ENCODE measurements at places on chromosomes 1 and 21.
A peak's percentile ranks its signal among the peaks of the same experiment; 100 is the strongest.

DNA sequence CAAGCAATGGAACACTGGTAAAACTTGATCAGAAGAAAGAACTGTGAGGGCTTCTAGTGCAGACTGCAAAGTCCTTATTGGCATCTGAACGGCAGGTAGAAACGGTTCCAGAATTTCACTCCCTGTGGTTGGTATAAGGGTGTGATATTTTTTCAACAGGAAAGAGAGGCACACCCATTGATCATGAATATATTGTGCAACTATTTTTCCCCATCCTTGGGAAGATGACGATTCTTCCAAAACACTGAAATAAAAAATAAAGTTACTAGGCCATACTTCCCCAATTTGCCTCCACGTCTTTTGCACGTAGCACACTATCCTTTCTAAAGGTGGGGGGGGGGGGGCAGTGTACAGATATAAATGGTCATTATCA lies 49.6 kb downstream of the TARBP1 start:
- no peak for DNase-seq

DNA sequence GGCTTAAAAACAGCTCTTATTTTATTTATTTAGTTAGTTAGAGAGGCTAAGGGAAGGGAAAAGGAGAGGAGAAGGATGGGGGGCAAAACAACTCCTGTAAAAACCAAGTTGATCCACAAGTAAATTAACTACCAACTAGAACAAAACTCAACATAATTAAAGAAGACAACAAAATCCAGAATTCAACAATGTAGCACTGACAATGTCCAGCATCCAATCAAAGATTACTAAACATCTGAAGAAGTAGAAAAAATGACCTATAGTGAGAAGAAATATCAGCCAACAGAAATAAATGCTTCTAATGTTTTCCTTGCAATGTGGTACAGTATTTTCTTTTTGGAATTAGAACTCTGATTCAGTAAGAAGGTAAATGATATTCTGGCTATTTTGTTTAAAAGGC lies 160.1 kb downstream of the CDC7 start:
- DNase-seq = no peak

DNA sequence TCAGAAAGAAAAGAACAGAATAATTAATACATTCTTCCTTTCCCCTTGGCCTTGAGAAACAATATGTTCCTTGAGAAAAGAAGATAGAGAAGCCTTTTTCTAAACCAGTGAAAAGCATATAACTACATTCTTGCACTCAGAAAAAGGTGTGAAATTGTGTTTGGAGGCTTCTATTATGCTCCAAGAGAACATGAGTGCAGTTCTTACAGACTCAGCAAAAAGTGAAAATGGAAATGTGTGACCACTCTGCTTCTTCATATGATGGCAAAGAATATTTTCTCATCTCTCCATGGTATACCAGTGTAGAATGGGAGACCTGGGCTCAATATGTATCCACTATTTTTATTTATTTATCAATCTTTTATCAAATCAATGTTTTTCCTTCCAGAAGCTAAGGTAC lies 43.2 kb downstream of the ALG14 start:
- DNase-seq = no peak

GRCh38 chr1:167110586-167110985 lies 16.7 kb downstream of the STYXL2 start:
- DNase-seq = no peak

- peak; percentile 53 for DNase-seq
Observed at GRCh38 chr1:1206376-1206965, at the start of gene TNFRSF18. TSS of gene TNFRSF18 (minus strand) at chr1:1206592. CDS start at chr1:1206571, 21 bp downstream.

- no peak for DNase-seq
Observed at GRCh38 chr1:1577367-1578011, 2.8 kb upstream of the SSU72 start.

GRCh38 chr1:67851800-67852199 lies 18.5 kb upstream of the GNG12 start:
- no peak for DNase-seq

DNA sequence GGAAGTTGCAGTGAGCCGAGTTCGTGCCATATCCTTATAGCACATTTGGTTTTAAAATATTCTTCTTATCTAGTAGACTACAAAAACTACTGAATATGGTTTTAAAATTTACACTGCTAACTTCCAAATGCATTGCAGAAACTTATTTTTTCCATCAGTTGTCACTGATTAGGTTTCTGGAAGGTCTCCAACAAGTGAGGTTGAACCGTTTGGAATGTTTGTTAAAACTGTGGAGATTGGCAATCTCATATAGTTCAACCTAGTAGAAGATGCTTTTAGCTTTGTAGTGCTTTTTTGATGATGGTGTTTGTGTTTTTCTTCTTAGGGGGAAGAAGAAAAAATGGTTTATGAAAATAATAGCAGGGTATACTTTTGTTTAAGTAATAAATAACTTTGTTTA lies 12.9 kb downstream of the CENPF start:
- no peak for DNase-seq

GRCh38 chr21:15771311-15771710 lies 41.5 kb downstream of the USP25 start:
- DNase-seq = no peak

DNA sequence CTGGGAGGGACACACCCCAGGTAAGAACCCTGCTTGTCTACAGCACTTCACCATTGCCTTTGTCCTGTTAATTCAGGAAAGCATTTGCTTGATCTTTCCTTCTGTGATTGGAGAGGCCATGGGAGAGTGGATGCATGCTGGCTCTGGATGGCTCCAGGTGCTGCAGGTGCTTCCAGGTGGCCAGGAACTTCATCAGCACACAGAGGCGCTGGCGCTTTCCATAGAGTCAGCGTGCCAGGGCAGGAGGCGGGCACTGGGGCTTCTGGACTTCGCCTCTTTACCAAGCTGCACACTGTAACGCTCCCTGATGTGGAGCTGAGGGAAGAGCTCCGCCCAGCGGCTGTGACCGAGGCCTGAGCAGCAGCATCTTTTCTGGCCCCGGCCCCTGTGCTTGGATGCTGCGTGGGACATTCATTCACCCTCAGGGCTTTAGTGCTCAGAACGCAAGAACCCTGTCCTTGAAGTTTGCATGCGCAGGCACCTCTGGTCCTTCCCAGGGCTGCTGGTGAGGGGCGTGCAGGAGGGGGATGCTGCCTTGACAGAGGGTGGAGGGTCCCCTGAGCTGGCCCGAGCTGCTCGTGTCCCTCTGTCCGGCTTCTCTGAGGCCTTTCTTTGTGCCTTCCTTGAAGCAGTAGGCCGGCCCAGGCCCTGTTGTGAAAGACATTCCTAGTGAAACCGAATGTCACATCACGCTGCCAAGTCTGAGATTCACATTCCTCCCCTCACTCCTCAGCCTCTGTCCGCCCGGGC lies 1.6 kb upstream of the MX2 start:
- peak; percentile 48 for DNase-seq

- no peak for DNase-seq
Observed at GRCh38 chr1:17612831-17613230, 73.3 kb downstream of the ARHGEF10L start.

DNA sequence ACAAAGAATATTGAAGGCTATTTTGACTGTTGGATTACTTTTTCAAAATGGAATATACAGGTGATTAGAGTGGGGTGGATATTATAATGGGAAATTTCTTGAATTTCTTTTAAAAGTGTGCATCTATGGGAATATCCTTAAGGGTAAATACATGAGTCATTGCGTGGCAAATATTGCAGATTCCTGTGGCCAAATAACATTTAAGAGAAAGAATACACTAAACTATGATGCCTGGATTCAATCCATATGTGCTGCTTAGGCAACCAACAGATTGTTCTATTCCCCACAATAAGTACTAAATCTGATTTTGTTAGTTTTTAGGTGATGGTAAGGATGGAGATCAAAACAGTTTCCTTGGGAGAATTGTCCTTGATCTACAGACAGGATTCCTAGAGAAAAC lies 119.5 kb downstream of the HMCN1 start:
- DNase-seq = no peak

GRCh38 chr1:7962636-7963377 lies 1.3 kb downstream of the PARK7 start:
- no peak for DNase-seq

DNA sequence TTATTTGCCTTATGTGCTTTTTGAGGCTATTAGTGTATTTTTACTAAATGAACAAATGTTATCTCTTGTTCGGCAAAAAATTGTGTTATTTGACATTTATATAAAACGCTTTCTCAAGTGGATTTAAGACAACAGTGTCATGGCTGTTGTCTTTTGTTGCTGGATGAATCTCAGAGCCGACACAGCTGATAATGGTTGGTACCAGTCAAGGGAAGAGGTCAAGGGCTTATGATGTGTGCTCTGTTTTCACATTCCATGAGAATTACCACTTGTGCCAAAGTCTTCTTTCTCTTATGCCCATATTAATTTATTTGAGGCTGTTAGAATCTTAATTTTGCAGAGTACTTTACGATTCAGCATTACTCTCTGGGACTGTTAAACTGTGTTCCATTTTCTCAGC lies 17.9 kb upstream of the CD101 start:
- DNase-seq = no peak

DNA sequence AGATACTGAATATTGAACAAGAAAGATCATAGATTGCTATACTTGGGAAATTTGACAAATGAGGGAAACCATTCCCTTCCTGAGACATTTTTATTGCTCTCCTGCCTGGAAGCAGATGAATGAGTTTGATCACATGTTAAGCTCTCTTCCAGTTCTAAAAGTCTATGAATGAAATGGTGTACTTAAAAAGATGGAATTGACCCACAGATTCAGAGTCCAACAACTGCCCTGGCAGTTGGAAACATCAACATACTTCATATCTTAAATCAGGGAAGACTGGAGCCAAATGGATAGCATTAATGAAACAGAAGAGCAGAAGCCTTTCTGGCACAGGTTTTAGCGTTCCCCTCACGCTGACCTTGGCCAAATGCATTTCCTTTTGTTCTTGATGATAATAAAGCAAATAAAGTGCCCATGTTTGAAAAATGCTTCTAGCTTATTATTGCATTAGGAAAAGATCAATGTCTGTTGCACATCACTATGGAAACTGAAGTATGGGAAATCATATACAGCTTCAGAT lies 142.6 kb downstream of the ESRRG start:
- DNase-seq = no peak

DNA sequence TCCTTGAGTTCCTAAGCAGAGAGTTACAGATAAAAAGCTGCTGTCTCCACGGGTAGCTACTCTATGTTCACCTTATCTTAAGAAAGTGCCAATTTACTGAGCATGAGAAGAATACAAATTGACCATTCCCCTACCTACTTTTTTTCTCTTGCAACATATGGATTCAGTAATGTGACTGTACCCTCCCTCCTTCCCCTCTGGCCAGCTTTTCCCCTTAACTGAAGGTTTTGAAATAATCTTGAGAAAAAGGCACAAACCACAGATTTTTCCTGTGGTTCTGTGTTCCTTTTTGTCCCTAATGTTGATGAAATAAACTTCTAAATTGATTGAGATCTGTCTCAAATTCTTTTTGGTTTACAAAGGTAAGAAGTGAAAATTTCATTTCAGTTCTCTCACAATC lies 2.6 kb upstream of the CD2 start:
- no peak for DNase-seq

- no peak for DNase-seq
Observed at GRCh38 chr1:12088607-12089006, 25.5 kb downstream of the TNFRSF8 start.

DNA sequence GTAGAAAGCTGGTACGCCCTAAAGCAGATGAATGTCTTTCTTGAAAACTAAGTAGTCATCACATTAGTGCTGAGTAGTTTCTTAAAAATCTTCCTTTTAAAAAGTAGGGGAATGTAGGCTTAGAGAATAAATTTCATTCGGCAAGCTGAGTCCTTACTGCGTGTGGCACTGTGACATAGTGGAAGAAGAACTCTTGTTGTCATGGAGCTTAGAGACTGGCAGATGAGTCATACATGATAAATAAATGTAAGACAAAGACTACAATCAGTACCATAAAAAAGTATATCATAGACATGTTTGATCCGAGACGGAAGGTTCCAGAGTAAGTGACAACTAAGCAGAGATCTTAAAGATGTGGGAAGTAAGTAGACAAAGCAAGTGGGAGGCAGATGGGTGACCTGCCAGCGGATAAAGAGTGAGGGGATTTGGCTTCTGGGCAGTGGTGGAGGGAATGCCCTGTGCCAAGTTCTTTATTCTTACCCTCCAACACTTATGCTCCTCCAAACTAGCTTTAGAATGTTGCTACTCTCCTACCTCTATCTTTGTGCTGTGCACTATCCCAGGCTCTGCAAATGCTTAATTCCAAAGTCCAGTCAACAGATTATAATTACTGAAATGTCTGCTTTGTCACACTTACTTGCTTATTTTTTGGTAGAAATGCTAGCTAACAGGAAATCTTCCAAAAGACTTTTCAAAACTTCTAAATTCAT lies 608.5 kb upstream of the USP24 start:
- no peak for DNase-seq

GRCh38 chr1:225450491-225451191 lies 22.8 kb upstream of the LBR start:
- DNase-seq = no peak

DNA sequence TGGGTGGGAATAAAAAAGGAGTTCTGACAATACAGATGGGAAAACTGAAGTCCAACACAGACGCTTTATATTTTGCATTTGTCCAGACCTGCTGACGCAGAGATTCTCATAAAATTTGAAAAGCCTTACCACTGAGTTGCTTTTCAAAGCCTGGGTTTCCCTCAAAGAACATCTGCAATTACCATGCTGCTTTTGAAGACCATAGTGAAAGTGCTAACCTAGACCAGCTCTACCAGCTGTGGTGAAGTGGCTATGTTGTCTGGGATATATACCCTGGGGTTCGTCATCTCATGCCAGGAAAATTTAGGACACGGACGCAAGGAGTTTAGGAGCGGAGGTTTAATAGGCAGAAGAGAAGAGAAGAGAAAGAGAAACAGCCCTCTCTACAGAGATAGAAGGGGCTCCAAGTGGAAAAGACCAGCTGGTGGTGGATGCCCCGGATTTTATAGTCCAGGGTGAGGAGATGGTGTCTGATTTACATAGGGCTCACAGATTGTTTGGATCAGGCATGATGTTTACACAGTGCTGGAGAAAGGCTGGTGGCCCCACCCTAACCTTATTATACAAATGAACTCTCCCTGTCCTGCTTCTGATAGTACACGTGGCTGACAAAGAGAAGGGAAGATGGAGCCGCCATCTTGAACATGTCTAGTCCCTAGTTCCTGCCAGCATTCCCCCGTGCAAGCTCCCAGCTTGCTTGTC lies 73.8 kb downstream of the AK4 start:
- no peak for DNase-seq
